ENCODE measurements at places on chromosomes 3 and 15. TPM values are rescaled to one million over a fixed set of nuclear protein-coding genes. Genes with fewer than 3 reads are reported as not detected.

The SEMA4B gene
- total RNA-seq, result 18.1 TPM

The IGDCC3 gene
- total RNA-seq, result not detected

The PLA2G4E gene
- total RNA-seq, result not detected

The PCSK6 gene
- 0.48 TPM for total RNA-seq

The CCR9 gene
- total RNA-seq, result not detected

The GOLGA6L9 gene
- total RNA-seq, result 1.9 TPM

The PLA2G4D gene
- not detected for total RNA-seq

The NPAP1 gene
- total RNA-seq, result not detected

The DCP1A gene
- 14.4 TPM for total RNA-seq

The CKMT1B gene
- total RNA-seq, result not detected

The EIF4E3 gene
- total RNA-seq, result 1.6 TPM

The GPR27 gene
- total RNA-seq, result not detected

The SEMA3G gene
- 0.12 TPM for total RNA-seq

The FSIP1 gene
- total RNA-seq, result 2.1 TPM

The PHLDB2 gene
- 122 TPM for total RNA-seq

DNA sequence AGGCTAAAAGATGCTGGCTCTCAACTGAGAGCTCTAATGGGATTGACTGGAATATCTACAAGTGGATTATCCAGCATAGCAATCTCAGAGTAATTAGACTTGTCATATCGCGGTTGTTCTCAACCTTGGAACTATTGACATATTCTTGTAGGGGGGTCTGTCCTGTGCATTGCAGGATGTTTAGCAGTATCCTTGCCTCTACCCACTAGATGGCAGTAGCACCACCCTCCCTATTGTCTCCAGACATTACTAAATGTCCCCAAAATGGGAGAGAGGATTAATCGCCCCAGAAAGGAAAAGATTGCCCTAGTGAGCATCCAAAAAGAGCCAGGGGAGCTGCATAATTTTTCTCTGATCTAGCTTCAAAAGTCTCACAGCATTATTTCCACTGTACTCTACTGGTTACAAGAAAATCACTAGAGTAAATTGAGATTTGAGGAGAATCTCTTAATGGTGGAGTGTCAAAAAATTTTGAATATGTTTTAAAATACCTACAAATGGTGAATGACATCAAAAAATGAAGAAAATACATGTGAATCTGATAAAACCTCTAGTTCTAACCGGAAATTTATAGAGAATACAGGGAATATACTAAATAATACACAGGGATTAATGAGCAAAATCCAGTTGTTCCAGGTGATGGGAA lies 388.2 kb upstream of the AGTR1 start:
- peak; percentile 37 for DNase-seq

GRCh38 chr3:177483182-177483967 lies 286.1 kb upstream of the TBL1XR1 start:
- no peak for DNase-seq

GRCh38 chr3:101531473-101532086 lies 18.6 kb upstream of the SENP7 start:
- DNase-seq, result peak; percentile 32

DNA sequence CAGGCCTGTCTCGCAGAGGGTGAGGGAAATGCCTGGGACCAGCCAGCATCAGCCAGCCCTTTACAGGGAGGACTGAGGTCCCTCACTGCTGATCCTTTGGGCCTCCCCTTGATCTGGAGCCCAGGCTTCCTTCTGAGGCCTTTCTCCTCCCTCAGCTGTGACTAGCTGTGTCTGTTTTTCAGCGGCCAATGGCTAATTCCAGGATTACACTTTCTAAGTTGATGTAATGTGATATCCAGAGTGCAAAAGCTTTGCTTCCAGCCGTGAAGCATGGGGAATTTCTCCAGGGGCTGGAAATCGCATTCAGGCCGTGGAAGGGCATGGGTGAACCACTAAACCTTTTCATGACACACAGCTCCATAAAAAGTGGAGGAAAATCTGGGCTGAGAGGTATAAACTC lies 157.6 kb downstream of the SHQ1 start:
- DNase-seq, result no peak

DNA sequence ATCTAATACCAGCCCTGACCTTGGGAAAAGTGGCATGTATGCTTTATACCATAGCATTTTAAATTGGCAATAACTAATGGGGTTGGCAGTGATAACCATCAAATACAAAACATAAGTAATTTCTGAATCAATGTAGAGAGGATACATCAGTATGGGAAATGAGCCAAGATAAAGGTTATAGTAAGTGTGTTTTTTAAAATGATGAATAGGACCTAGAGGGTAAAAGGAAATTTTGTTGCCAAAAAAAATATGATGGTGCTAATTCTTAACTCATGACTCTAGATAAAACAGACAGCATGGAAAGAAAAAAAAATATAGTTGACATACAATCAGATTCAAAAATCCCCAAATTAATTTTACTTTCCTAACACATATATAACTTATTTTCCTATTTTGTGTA lies 75.4 kb upstream of the ROBO1 start:
- no peak for DNase-seq

DNA sequence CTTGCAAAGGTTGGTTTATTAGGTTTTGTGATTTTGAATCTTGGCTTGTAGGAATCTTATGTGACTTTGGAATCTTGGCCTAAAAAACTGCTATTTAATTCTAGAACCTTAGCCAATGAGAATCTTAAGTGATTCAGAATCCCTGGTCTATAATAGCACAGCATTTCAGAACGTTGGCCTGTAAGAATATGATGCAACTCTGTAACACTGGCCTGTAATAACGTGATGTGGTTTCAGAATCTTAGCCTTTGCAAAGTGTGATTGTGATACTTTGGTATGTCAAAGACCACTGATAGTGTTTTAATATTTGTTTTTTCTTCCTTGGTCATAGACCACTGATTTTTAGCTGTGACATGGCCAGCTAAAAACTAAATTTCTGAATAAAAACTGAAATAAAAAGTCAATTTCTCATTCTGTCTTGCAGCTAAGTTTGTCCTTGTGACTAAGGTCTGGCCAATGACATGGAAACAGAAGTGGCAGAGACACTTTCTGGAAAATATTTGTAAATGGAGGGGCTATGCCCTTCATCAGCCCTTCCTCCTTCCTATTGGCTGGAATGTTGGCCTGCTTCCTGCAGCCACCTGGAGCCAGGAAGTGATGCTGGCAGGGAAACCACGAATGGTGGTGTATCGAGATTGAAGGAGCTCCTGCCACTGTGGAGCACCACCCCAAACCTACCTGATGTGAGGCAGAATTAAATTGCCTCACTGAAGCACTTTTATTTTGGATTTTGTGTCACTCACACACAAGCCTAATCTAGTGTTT lies 42.3 kb upstream of the CORO2B start:
- DNase-seq, result peak; percentile 78

- no peak for DNase-seq
Observed at GRCh38 chr15:84834969-84835368, 17.8 kb downstream of the ALPK3 start.

DNA sequence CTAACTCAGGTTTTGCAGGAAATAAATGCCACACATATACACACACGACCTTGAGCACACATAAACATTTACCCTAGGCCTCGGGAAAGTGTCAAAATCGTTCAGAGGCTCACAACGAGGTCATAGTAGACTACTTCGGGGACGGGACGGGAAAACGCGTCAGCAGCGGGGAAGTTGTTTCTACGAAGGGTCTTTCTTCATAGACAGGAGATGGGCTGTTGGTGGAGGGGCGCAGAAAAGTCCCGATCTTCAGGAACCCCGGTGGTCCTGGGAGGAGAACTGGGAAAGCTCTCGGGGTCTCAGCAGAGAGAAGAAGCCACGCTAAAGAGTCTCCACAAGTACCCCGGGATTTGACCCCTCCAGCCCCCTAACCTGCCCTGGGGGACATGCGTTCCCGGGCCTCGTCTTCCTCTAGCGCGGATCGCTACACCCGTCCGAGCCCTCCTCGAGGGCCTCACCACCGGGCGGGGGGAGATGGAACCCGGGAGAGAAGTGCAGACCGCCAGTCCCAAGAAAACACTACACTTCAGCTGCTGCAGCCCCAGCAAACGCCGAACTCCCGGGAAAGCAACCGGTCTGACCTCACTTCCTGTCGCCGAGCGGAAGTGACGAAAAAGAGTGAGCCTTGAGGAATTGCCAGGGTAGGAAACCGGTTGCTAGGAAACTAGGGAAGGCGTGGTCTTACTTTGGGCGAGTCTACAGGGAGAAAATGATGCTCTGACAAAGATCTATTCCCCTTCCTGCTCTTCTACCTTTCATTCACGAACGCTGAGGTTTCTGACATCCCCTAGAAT lies at the start of gene PIK3R4:
TSS of gene PIK3R4 (minus strand) at position 584 of the 794 bp plus-strand sequence. CDS start 1,611 bp downstream, outside the sequence.
- DNase-seq, result peak; percentile 98

GRCh38 chr15:69762373-69763148 lies 309.9 kb downstream of the RPLP1 start:
- no peak for DNase-seq

DNA sequence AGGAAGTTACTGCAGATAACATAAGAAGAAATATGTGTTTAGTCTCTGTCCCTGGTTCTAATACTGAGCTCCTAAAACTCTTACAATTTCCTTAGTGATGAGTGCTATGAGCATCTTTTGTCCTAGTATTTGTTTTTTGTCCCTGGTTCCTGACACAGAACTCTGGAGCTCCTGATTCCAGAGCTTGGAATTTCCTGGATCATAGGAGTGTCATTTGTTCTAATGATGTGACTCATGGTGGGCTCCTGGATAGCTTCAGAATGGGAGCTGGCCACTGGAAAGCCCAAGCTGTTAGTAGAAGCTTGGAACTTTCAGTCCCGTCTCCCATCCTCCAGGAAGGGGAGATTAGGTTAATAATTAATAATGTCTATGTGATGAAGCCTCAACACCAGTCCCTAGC lies 98.2 kb downstream of the CNTN6 start:
- no peak for DNase-seq

DNA sequence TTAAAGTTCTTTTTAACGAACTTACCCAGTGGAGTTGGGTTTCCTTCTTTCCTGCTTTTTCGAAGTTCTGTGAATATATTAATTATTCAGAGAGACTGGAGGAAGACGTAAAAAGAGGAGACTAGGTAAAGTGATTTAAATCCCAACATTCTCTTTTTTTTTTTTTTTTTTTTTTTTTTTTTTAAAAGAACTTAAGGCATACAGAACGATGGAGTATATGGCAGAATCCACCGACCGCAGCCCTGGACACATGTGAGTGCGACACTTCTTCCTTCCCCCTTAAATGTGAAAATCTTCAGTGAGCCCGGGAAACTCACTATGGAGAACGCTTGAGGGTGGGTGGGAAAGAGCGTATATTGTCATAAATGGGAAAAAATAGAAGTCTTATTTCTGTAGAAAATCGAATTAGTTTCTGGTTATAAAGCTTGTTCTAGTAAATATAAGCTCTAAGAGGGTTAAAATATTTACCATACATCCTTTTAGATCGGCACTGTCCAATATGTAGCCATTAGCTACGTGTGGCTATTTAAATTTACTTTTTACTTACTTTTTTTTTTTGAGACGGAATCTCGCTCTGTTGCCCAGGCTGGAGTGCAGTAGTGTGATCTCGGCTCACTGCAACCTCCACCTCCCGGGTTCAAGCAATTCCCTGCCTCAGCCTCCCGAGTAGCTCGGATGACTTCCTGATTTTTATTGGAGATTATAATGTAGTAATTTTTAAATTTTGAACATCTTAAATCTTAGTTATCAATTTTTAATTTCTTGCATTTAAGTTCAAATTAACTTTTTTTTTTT lies 892 bp downstream of the NMD3 start:
- peak; percentile 41 for DNase-seq

DNA sequence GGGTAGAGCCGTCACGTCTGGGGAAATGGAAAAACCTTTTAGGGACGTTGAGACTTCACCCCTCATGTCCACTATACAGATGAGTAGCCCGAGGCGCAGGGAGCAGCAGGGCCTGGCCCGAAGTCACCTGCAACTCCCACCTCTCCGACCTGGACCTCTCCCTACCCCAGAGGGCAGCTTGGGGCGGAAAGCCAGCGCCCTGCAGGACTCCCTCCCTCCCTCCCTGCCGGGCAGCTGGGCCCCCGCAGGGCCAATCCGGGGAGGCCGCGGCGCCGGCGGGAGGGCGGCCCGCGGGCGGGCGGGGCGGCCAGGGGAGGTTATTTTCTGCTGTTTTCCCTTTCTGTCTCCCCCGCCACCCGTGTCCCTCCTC lies 2.0 kb downstream of the WNT7A start:
- no peak for DNase-seq

DNA sequence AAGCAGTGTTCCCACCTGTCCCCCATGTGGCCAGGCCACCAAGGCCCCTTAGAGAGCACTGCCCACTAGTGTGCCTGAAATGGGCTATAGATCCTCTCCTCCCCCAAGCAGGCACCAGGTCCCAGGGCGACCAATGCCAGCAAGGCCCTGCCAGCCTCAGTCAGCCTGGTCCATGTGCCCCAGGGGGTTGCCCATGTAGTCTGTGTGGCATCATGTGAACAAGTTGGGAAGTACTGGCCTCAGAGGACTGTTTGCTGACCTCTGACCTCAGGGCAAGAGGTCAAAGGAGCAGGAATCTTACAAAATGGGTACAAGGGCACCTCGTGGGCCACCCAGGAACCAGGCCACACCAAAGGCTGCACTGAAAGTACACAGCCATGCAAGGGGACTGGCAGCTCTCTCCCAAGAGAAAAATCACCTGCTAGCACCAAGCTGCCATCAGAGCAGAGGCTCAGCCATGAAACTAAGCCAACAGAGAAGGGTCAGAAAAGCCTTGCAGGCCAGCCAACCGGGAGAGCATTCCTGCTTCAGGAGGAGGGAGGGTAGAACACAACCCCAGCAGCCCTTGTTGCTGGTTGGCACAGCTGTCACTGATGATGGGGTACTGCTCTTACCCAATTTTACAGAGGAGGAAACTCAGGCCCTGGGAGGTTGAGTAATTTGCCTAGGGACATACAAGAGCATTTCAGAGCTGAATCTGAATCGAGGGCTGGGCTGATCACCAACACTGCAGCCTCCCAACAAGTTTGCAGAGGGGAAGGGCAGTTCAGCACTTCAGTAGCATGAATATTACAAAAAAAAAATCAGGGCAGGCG lies 5.2 kb upstream of the FURIN start:
- DNase-seq, result peak; percentile 60

DNA sequence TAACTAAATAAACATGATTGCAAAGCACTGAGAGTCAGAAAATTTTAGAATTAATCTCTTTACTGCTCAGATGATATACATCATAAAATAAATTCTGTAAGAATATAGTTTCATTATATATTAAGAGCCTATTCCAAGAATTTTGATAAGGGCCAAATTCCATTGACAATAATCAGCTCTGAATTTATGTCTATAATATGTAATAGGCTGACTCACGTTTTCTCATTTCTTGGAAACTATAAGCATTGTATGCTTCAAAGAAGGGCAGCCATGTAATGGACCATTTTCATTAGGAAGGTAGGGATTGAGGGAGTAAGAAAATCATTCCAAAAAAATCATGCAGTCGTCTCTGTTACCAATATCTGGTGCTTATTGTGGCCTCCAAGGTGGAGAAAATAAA lies 315.9 kb downstream of the ZIC4 start:
- DNase-seq, result no peak

DNA sequence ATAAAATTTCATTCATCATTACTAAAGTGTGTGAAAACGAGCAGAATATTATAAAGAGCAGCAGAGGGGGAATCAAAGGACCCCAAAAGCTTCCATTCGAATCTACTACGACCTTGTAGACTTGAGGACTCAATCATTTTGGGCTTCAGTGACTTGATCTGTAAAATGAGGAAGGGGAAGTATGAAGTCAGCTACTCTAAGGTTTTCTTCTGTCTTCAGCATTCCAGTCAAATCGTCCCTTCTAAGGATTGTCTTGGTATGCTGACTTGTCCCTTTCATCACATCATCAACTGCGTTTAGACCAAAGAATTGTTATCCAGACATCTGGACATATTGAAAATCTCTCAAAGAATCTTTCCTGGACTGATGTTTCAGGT lies 44.8 kb downstream of the PLD1 start:
- DNase-seq, result no peak

GRCh38 chr3:65466300-65466988 lies 572.3 kb downstream of the MAGI1 start:
- no peak for DNase-seq
